ENCODE measurements at places on chromosomes 12 and 14.

DNA sequence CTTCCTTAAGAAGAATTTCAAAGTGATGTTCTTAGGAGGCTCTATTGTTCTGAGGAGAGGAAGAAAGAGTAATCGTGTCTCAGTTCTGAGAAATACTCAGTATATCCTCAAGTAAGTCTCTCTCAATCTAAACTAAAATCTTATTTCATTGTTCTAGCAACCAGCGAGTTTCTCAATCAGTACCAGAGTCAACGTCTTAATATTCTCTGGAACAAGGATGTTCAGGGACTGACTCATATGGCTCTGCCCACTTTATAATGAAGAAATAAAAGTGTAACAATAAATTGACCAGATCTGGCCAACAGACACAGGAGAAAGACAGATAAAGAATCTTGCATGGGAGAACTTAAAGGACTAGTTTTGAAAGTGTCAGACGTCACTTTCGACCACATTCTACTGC lies 469.8 kb upstream of the FLRT2 start:
- no peak for DNase-seq

- no peak for DNase-seq
Observed at GRCh38 chr14:64550621-64551333, 1.0 kb downstream of the PPP1R36 start.

- no peak for DNase-seq
Observed at GRCh38 chr14:85576218-85576617, 46.3 kb downstream of the FLRT2 start.

DNA sequence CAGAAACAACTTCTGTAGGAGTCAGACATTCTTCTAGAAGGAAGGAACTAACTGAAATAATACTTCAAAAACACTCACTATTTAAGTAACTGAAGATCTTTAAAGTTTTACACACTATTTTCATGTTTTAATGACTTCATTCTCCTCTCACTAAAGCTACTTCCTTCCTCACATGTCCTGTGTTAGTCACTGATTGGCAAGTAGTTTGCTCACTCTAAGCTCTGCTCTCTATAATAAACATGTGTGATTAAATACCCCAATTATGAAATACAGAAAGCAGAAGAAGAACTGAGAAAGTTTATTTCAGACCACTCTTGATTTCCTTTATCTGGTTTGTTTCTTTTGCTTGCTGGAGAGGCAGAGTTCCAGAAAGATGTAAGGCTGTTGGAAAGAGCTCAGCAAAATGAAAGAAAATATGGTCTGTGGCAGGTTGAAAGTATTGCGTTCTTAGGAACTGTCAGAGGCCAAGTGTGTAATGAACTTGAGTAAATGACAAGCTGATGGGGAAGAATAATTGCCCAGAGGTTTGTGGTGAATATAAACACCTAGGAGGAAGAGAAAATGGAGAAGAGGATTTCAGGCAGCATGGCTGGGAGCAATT lies 522.0 kb upstream of the SEL1L start:
- DNase-seq: no peak

- no peak for DNase-seq
Observed at GRCh38 chr12:24705741-24706358, 243.1 kb downstream of the BCAT1 start.

DNA sequence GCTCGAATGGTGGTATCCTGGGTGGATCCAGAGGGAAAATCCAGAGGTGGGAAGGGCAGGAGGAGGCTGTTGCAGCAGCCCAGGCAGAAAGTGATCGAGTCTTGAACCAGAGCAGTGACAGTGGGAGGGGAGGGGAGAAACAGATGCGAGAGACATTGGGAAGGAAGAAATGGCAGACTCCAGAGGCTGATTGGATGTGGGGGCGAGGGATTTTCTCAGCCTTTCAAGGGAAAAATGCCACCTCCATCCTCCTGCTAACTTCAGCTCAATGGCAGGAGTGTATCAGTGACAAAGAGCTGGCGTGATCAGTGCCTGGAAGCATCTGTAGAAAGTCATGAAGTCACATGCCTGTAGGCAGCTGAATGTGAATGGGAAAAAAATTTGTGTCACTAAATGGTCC lies 38.6 kb upstream of the NRXN3 start:
- peak; percentile 4 for DNase-seq

DNA sequence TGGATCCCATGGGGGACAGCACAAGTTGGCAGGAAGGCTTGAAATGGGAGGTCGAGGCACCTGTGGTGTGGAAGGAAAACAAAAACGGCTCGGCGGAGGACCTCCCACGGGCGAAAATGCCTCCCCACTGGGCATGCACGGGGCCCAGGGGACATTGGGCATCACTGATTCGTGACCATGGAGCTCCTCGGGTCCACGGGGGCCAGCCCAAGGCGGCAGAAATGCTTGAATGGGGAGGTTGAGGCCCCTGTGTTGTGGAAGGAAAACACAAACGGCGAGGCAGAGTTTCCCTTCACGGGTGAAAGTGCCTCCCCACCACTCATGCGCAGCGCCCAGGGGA lies 376.0 kb downstream of the ALG10 start:
- no peak for DNase-seq

- no peak for DNase-seq
Observed at GRCh38 chr14:100234511-100234910, 4.4 kb upstream of the YY1 start.

GRCh38 chr12:49912345-49913255 lies 8.9 kb upstream of the FAIM2 start:
- DNase-seq: no peak

- DNase-seq: no peak
Observed at GRCh38 chr12:119713551-119714031, 45.7 kb downstream of the PRKAB1 start.

- no peak for DNase-seq
Observed at GRCh38 chr12:115323223-115323905, 639.4 kb upstream of the TBX3 start.

- no peak for DNase-seq
Observed at GRCh38 chr12:94126067-94126466, 22.3 kb upstream of the PLXNC1 start.

DNA sequence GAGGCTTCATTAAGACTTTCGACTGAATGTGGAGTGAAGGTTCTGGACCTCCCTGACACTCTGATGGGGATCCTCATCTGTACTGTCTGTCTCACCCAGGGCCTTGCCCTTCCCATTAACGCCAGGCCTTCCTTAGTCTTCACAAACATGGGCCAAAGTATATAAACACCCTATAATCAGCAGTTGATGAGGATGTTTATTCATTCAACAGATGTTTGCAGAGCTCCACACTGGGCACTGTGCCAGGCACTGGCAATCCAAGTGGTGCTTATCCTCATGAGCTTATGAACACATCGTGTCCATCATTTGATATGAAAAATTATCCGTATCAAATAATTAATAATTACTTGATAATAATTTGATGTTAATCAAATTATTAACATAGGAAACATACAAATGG lies 454.4 kb downstream of the FUT8 start:
- no peak for DNase-seq
